ENCODE measurements at places on chromosomes 4 and X.

DNA sequence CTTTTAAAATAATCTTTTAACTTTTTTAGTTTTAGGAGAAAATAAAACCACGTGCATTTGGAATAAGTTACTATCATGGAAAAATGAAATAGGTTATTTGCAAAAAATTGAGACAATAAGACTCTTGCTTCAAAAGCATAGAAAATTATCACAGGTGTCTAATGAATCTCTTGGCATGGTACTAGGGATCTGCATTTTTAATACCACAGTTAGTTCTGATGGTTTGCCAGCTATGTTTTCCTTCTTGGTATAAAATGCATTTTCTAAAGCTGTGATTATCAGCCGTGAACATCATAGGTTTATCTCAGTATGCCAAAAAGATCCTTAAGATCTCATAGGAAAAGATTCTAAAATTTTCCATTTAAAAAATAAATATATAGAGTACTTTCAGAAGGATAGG, 83.9 kb downstream of the RASL11B start:
- DNase-seq: no peak

- DNase-seq: peak; percentile 93
Observed at GRCh38 chr4:76459291-76459723, 24.3 kb downstream of the SHROOM3 start.

DNA sequence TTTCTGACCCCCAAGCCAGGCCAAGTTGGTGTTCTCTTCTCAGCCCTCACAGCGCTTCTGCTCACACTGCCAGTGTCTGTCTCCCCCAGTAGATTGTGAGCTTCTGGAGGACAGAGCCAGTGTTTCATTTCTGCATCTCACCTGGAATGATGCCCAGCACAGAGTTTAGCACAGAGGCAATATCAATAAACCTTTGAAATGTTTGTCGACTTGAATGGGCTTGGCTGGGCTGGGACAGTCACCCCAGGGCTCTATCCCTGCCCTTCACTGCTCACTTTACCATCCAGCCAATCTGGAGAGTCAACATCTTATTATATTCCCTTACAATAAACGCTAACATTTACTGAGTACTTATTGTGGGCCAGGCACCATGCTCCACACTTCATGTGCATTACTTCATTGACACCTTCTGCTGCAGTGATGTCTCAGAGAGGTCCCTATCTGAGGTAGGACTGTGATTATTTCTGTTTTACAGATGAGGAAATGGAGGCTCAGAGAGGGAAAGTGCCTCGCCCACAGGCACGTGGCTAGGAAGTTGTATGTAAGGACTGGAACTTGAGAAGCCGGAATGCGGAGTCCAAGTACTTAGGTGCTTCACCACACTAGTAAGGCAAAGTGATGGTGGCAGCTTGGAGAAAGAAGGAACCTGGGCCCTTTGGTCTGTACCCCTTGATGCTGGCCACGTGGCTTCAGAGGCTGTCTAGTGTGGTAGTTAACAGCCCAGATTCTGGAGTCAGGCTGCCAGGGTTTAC, 19.5 kb downstream of the EFNB1 start:
- no peak for DNase-seq

DNA sequence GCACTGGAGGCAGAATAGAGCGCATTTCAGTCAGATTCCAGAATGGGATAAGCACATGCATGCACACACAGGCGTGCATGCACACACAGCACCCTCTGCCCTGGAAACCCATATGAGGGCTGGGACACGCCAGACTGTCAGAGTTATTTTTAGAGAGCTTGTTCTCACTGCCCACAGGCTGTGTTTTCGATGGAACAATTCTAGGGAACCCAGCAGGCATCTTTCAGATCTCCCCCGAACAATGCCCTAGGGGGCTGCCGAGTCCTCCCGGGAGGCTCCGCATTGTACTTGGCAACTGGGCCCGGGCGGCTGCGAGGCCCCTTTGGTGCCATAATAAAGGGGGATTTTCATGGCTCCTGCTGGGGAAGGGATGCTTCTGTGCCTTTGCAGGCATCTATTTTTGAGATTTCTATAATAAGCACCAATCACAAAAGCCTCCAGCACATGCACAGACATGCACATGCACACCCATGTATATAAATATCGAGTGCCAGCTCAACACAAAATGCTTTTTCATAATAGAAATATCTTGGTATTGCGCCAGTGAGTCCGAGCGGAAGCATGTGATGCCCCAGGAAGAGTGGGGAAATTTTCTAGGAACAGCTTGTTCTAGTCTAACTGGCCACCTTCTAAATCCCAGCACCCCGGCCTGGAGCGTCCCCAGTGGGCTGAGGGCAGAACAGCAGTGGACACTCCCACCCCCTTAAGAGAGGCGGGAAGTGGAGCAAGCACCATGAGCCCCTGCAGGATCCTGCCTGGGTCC, 88.5 kb downstream of the PHKA2 start:
- peak; percentile 16 for DNase-seq

DNA sequence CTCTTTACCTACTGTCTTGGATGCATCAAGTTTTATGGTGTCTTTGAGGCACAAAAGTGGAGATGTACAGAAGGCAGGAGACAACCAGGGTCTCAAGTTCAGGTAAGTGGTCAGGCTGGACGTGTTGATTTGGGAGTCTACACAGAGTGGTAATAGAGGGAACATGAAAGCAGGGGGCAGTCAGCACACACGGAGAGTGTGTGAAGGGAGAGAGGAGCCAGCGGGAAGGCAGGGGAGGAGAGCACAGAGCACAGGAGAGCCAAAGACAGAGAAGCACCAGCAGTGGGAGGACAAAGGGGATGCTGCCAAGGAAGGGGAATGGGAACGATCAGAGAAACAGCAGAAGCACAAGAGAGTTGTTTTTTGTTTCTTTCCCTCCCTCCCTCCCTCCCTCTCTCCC, 32.9 kb downstream of the TMEM150C start:
- no peak for DNase-seq

DNA sequence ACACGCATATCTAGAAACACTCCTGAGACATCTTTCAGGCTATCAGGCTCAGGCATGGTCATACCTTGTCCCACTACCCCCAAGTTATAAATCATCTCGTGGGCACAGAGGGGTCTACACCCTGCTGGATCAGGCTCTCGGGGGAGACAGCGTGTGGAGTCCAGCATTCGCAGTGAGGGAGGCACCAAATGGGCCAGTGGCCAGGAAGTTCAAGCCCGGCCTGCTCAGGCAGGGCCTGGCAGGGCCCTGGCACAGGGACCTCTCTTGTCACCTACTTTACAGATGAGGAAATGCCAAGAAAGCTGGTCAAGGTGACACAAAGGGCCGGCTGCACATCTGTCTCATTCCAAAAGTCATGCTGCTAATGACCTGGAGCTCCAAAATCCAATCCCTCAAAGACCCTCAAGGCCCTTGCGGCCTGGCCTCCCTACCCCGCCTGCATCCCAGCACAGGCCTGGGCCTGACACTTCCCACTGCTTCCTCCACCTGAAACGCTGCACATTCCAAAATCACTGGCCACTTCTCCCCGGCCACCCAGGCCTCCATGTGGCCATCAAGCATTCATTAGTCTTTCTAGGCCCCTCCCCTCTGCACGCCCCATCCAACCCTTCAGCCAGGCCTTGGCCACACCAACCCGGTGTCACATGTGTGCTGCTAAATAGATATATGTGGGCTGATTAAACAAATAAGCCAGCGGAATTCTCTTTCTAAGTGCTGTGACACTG, 35.6 kb downstream of the ACOX3 start:
- DNase-seq: no peak

DNA sequence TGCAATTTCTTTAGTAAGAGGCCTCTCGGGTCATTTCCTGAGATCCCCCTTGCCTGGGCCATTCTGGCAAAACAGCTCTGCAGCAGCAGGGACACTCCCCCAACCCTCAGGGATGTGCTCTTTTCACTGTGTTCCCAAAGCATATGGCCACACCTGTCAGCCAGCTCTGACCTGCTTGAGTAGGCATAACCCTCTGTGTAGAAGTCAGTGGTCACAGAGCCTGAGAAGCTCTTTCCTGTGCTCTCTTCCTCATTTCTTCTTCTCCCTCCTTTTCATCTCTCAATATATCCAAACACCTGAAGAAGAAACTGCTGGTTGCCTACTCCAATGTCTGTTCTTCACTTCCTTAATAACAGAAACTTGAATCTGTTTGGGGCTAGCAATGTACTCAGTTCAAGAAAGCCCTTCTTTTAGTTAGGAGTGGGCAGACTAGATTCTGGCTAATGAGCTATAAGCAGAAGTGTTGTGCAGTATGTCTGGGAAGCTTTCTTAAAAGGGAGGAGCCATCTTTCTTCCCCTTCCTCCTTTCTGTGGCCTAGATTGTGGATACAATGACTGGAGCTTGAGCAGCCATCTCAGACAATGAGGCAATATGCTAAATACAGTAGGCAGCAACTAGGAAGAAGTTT, 73.3 kb downstream of the PRPS1 start:
- DNase-seq: no peak

- DNase-seq: no peak
Observed at GRCh38 chr4:96523611-96524010, 683.7 kb downstream of the PDHA2 start.

DNA sequence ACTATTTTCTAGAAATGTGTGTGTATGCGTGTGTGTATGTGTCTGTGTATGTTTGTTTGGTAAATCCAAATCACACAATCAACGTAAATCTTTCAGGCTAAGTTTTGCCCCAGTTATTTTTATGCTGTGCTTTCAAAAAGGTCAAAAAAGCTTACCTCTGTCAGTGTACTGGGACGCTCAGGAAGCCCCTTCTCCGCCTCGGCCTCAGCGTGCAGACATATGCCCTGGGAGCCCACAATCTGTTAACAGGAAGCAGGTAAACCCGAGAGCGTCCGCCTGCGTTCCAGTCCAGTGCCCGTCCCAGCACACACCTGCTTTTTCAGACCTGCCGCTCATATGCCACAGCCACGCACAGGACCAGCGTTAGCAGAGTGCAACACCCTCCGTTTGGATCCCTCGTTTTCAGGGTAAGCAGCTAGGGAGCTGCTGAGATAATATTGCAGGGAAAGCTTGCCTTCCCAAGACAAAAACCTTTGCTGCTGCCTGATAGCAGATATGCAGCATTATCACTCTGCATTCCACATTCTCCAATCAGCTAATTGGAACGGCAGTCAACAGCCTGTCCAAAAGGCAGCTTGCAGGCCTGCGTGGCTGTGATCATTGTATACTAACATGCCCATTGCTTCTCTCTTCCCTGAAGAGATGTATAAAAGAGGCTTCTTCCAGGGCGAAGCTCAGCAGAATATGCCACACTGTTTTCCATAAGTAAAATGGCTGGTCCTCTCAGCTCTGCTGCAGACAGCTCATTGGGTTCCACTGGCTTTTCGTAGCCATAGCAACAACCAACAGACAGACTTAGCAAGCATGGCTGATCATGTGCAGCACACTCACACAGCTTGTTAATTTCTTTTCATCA, at the start of gene SORBS2:
Gene SORBS2 (minus strand): TSS at position 686 of the 856 bp plus-strand sequence. CDS start 121,623 bp downstream, outside the sequence.
- peak; percentile 41 for DNase-seq

GRCh38 chr4:28373191-28373590, 1512.5 kb downstream of the STIM2 start:
- no peak for DNase-seq

DNA sequence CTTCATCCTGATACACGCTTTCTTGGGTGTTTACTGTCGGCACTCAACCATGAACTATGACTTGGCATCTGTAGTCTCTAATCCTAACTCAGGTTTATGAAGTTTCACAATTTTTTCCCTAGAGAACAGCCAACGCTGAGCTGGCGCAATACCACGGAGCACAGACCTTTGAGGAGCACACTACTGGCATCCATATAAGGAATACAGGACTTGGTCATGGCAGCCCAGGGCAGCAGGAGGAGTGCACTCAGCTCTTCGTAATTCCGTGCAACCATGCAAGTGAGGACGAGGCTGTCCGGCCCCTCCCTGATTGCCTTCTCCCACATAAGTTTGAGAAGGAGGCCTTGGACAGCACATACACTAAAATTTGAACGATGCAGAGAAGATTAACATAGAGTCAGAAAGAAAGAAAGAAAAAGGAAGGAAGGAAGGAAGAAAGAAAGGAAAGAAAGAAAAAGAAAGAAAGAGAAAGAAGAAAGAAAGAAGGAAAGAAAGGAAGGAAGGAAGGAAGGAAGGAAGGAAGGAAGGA, 41.0 kb upstream of the PDLIM5 start:
- peak; percentile 56 for DNase-seq

DNA sequence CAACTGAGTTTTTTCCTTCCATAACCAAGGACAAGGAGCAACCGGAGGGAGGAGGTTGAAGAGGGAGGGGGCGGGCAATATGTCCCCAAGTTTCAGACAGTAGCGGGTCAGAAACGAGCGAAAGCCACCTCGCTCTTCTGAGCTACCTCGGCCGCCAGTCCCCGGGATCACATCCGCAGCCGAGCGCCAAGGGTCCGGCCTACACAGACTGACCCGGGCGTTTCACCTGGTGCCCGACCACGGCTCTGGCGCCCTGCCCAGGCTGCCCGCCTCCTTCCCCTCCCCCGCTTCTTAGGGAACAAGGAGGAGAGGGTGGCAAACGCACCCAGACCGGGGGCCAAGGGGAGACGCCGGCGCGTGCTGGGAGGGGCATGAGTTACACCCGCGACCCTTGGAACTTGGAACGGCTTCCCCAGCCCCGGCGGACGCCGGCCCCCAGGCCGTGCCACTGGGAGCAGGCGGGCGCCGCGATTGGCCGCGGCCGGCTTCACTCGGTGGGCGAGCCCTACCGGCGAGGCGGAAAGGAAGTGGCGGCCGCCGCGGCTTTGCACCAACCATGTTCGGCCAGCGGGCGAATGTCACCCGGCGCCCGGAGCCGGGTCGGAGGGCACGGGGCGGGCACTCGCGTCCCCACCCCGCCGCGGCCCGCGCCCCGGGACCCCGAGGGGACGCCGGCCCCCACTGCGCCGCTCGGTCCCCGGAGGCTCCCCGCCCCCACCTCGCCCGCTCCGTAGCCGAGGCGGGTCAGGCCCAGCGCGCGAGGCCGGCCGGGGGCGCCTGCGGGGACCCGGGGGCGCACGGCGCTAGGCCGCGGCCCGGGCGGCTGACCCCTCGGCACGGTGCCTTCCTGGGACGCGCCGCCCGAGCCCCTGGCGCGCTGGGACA, 1.5 kb downstream of the IRF2 start:
- DNase-seq: peak; percentile 52

GRCh38 chr4:76313547-76313946, 7.0 kb downstream of the STBD1 start:
- no peak for DNase-seq

GRCh38 chr4:1465173-1466033, 59.2 kb upstream of the NKX1-1 start:
- DNase-seq: no peak

DNA sequence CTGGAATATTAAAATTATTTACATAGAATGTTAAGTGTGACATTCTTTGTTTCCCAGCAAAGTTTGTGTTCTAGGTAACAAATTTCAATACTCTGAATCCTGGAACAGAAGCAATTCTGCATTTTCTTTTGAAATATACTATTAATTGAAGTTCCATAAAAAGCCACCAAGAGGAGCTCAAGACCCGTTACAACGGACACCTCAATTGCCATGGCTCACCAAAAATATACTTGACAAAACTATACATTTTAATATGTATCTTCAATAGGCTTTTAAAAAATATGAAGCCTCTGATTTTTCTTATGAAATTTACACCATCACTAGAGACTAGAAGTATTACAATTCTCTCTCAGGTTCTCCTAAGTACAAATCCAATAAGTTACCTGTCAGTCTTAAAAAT, 111.4 kb downstream of the NYX start:
- DNase-seq: peak; percentile 24
